Stimulated activated CD4-positive, alpha-beta T cell treated with anti-CD3 and anti-CD28 coated beads, Interleukin-12 subunit alpha, Interleukin-12 subunit beta, amount 100 ng/mL, for 4 hours (primary cell): ENCODE measurements at places on chromosomes 12 and 14.

GRCh38 chr12:47811581-47812484, 7.9 kb downstream of the HDAC7 start:
- no peak for DNase-seq

GRCh38 chr12:9943240-9943639, 11.1 kb upstream of the CLEC2A start:
- no peak for DNase-seq

- no peak for DNase-seq
Observed at GRCh38 chr12:94133964-94134795, 14.2 kb upstream of the PLXNC1 start.

DNA sequence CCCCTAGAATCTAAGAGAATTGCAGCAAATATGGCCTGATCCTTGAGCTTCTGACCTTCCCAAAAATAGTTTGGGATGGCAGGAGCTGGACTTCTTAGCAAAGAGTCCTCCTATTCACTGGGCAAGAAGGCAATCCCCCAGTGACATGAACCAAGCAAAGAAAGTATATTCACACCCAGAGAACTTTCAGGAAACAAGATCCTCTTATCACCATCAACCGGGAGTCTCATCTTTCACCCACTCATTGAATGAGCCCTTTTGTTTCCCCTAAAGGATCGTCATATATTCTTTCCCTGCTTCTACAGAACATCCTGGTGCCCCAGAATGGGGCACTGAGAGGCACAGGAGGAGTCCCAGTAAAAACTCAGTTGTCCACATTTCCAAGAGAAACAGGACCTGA, 19.7 kb downstream of the SPTB start:
- no peak for DNase-seq

- no peak for DNase-seq
Observed at GRCh38 chr14:87526731-87527130, 466.3 kb downstream of the GALC start.

DNA sequence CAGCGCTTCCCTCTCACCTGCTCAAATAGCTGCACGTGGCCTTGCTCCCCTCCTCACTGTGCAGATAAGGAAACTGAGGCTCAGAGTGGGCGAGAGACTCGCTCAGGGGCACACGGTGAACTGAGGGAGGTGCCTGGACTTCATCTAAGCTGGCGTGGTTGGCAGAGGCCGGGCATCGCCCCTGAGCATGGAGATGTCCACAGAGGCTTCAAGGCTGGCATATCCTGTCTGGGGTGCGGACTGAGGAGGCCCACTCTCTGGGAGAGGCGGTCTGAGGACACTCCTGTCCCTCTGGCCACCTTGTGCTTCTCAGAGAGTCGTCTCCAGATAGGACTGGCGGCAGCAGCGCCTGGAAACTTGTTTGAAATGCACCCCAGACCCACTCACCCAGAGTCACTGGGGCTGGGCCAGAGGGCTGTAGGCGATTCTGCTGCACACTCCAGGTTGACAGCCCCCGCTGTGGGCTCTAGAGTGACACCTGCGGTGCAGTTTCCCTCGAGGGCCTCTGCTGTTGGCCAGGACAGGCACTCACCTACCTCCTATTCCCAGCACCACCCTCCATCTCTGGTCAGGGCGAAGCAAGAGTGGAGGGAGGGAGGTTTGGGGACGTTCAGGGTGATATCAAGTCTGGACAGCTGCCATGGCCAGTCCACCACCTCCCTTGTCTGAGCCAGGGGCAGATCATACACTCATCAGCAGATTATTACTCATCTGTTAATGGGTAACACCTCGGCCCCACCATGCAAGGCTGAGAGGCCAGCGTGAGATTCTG, 11.2 kb upstream of the LBHD2 start:
- DNase-seq, result no peak

GRCh38 chr12:58711974-58712373, 208.3 kb downstream of the LRIG3 start:
- DNase-seq, result no peak

- no peak for DNase-seq
Observed at GRCh38 chr12:132404435-132404855, 75.1 kb upstream of the GALNT9 start.

DNA sequence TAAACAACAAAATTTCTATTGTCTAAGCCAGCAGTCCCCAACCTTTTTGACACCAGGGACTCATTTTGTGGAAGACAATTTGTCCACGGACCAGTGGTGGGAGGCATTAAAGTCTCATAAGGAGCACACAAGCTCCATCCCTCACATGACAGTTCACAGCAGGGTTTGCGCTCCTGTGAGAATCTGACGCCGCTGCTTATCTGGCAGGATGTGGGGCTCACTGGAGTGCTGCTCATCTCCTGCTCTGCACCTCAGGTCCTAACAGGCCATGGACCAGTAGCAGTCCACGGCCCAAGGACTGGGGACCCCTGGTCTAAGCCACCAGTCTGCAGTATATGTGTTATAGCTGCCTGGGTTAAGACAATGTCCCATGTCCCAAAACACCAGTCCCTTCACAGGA, 27.2 kb downstream of the VCPKMT start:
- no peak for DNase-seq

- DNase-seq, result no peak
Observed at GRCh38 chr14:45156067-45156466, 20.3 kb downstream of the FANCM start.

- DNase-seq, result no peak
Observed at GRCh38 chr14:67523764-67524633, 9.1 kb upstream of the PLEKHH1 start.

GRCh38 chr12:104478396-104479122, 21.8 kb downstream of the CHST11 start:
- no peak for DNase-seq

DNA sequence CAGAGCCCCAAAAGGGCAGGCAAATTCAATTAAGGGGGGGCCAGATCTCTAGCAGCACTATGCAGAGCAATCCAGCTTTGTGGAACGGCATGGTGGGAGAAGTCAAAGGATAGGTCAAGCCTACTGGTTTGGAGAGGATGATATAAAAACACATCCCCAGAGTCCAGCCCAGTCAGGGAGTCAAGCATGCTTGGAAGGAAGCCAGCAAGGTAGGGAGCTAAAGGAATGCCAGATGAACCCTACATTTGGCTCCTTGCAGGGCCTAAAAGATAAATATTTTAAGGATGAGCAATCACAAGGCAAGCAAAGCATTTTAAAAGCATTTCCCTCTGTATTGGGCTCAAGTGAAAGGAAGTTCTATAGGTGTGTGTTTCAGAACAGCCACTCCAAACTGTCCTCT, 21.4 kb downstream of the KCTD10 start:
- no peak for DNase-seq

DNA sequence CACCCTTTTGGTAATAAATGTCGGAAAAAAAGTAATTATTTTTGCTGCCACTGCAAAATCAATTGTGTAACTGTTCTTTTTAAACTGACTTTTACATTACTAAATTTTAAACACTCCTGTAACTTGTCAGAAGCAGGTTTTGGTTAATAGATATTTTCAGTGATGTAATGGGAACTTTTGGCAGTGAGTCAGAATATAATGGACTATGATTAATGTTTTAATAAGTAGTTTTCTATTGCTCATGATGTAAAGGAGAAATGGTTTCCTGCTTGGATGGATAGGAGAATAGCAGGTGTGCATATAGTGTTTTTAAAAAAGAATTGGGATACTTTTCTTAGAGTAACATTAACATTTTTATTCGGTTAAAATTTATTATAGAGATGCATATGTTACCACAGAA, 58.8 kb downstream of the TRMT5 start:
- no peak for DNase-seq

- DNase-seq, result no peak
Observed at GRCh38 chr12:71456316-71456715, 16.7 kb downstream of the LGR5 start.

- DNase-seq, result no peak
Observed at GRCh38 chr12:112848972-112849371, 57.4 kb downstream of the RPH3A start.

- no peak for DNase-seq
Observed at GRCh38 chr14:24954037-24954699, 95.8 kb downstream of the STXBP6 start.

GRCh38 chr14:91983588-91983987, 36.1 kb upstream of the FBLN5 start:
- no peak for DNase-seq

DNA sequence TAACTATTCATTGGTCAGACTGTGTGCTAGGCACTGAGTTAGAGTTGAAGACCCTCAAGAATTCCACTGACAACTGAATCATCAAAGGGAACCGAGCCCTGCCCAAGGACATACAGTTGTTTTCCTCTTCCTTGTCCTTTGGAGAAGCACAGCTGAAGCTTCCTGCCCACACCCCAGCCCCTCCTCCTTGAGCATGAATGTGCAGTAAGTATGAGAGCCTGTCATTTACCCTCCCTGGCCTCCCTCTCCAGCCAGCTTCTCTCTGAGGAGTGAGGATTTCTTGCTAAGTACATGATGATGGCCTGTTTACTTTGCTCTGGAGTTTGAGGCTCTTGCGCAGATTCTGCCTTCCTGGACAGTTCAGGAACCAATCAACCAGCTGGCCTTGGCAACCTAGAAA, 235.2 kb downstream of the CACNA1C start:
- no peak for DNase-seq

GRCh38 chr12:105658389-105658788, 327.9 kb downstream of the C12orf75 start:
- no peak for DNase-seq

DNA sequence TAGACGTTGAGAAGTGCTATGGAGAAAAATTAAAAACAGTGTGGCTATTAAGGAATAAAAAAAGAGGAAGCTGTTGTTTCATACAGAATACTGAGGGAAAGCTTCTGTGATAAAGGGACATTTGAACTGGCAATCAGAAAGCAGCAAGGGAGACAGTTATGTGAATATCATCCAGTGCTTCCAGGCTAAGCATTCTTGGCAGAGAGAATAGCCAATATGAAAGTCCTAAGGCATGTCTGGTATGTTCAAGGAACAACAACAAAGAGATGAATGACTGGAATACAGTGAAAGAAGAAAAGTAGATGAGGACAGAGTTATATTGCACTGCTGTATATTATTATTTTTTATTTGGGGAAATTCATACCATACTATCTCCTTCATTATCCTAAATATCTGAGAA, 23.9 kb downstream of the SCAF11 start:
- DNase-seq, result no peak

GRCh38 chr12:47189728-47190127, 110.0 kb upstream of the AMIGO2 start:
- DNase-seq, result no peak

- no peak for DNase-seq
Observed at GRCh38 chr14:39393289-39393688, 38.9 kb downstream of the FBXO33 start.

GRCh38 chr14:32707742-32708500, 230.8 kb upstream of the NPAS3 start:
- DNase-seq, result no peak

- no peak for DNase-seq
Observed at GRCh38 chr14:85332401-85332800, 197.5 kb upstream of the FLRT2 start.

DNA sequence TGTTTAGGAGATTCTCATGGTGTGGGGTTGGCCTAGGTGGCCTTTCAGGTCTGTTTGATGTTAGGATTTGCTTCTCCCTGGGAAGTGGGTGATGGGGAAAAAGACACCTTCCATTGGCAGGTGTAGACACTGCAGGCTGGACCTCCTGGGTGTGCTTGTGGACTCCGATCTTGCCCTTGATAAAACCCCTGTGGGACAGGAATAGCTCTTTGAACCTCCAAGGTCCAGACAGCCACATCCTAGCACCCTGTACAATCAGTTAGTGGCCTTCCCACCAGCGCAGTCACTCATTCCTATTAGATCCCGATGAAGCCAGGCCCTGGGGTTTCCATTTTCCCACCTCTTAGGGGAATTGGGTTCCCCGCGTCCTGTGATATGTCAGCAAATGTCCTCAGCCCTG, 28.5 kb downstream of the MEG3 start:
- no peak for DNase-seq

- no peak for DNase-seq
Observed at GRCh38 chr12:93976024-93976423, 172.4 kb upstream of the PLXNC1 start.

DNA sequence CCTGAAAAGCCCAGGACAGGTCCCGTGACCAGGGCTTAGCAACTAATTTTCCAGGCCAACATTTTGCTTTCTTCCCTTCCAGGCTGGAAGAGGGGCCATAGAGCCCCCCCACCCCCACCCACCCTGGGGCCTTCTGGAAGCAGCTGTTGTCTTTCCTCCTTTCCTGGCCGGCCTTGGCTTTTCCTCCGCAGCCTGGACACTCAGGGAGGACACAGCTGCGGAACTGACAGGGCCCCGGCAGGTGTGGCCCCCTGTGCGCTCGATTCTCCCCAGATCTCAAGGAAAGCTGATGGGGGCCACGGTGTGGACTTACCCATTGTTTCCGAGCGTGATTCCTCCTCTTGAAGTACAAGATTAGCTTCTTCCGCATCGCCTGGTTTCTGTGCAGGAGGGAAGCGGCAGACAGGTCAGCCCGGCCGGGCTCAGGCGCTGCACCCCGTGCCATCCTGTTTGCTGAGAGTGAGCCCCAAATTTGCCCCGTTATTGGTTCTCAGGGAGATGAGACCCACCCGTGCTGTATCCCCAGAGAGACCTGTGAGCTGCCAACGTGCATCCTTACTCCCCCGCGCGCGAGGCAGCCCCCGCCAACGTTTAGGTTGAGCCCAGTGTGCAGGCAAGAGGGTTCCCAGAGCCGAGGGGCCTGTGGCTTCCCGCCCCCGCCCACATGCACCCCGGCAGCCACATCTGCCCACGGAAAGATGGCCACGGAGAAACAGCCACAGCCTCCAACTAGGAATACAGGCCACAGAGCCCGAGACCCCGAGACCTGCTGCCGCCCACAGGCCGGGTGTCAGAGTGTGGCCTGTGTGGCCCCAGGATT, 129.6 kb downstream of the NCOR2 start:
- DNase-seq, result no peak

- peak; percentile 15 for DNase-seq
Observed at GRCh38 chr14:71932229-71932981, at the start of gene RGS6. Gene RGS6, plus strand, starts transcription at chr14:71932429.

DNA sequence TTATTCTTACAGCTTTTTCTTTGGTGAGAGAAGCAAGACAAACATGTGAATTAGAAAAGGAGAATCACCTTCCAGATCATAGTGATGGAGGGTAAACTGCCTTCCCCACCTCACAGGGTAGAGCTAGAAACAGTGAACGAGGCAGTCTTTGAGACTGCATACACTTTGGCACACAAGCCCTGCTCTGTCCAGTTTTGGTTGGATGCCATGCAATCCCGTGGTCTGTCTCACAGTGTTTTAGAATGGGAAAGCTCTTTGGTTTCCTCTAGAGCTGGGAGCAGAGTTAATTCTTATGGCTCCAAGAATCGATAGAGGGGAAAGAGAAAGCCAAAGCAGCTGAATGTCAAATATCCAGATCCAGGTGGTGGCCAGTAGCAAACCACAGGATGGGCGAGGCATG, 21.9 kb downstream of the TDP1 start:
- no peak for DNase-seq
